ENCODE measurements at places on chromosomes 2 and 18.

GRCh38 chr18:23301972-23302371, 151.1 kb upstream of the RIOK3 start:
- no peak for DNase-seq

- no peak for DNase-seq
Observed at GRCh38 chr2:222833410-222833809, 27.4 kb upstream of the ACSL3 start.

- no peak for DNase-seq
Observed at GRCh38 chr18:35905436-35905835, 67.0 kb upstream of the RMP24 start.

DNA sequence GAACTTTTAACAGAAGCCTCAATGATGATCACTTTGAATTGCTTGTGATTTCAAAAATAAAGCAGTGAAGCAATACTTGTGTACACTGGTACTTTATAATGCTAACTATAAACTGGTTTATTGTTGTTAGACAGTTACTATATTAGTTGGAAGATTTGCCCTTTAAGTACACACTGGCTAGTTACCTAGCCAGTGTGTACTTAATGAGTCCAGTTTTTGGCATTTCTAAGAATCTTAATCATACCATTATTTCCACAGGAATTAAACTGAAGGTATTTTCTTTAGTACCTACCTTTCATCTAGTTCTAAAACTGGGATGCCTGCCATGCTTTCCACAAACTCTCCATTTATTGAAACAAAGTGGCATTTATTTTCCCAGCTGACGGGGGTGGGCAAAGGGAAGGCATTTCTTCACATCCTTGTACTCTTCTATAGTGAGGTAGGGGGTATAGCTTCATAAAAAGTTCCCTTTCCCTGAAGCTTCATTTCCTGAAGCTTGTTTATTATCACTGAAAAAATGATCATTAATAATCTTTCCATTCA, 49.9 kb downstream of the UGP2 start:
- no peak for DNase-seq

GRCh38 chr2:104888489-104889258, 34.8 kb downstream of the POU3F3 start:
- no peak for DNase-seq

DNA sequence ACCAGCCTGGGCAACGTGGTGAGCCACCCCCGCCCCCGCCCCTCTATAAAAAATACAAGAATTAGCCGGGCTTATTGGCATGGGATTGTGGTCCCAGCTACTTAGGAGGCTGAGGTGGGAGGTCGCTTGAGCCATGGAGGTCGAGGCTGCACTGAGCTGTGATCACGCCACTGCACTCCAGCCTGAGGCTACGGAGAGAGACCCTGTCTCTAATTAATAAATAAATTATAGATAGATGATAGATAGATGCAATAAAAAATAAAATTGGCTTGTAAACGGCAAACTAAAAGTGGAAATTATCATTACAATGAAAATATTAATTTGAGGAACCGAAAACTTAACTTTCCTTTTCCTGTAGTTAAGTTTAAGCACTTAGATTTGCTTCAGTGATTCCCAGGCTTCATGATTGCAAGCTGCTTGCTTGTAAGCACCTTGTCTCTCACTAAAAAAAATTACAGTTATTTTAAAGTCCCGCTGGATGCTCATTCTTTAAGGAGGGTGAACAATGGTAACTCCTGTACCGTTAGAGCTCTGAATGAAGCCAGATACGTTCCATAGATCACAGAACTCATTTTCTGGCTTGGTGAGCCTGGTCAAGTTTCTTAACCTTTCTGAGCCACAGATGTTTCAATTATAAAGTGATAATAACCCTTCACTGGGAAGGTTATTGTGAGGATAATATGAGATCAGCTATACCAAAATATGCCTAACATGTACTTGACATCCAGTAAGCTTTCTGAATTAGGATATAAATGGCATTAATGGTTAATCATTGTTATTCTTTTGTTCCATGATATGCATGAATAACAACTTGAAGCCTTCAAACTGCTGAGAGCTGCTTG, 9.3 kb upstream of the NARS1 start:
- DNase-seq = no peak

DNA sequence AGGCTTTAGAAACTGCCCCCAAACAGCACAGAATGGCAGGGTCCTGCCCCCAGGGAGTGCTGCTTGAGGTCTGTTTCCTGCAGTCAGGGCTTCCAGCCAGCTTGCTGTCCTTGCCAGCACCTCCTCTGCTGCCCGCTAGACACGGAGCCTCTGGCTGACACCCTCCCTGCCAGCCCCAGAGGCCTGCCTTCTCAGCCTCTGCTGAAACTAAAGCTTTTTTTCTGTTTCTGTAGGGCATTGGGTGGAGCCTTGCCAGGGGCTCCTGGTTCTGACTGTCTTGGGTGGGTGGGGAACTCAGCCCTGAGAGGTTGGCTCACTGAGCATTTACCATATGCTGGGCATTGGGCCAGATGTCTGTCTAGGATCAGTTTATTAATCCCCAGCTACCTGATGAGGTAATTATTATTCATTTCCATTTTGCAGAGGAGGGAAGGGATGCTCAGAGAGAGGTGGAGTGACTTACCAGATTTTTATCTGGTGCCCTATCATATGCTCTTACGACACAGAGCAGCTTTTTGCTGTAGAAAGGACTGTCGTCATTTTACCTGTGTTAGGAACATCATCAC, 35.4 kb downstream of the INPP4A start:
- DNase-seq = no peak

GRCh38 chr2:147351784-147352183, 493.0 kb upstream of the ACVR2A start:
- no peak for DNase-seq

GRCh38 chr2:238102865-238103264, 2.7 kb downstream of the ESPNL start:
- no peak for DNase-seq

GRCh38 chr2:21379140-21379539, 255.4 kb downstream of the TDRD15 start:
- no peak for DNase-seq

DNA sequence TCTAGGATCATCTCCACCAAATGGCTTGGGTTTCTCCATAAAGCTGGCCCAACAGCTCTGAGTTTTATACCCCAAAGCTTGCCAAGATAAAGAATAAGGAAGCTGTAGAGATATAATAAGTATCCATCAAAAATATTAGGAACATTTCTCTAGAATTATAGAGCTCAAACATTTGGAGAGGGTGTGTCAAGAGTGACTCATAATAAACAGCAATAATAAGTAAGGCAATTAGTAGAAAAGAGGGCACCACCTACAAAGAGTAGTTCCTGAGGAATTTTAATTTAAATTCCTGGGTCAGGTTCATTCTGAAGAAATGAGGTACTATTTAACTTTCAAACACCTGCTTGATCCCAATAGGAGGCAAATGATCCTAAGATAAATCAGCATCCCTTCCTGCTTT, 41.4 kb upstream of the NCKAP5 start:
- DNase-seq = no peak

DNA sequence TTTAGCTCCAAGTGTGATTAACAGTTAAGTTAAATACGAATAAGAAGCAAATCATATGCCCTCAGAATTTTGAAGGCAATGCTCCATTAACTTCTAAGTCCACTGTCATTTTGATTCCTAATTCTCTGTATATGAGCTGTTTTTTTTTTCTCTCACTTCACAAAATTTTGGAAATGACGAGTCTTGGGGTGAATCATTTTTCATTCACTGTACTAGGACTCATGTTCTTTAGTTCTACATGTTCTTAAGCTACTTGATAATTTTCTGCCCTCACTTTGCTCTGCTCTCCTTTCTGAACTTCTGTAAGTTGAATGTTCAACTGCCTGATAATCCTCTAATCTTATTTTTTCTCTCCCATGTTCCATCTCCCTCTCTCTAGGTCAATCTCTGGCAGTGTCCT, 141.0 kb downstream of the THADA start:
- no peak for DNase-seq

- DNase-seq = no peak
Observed at GRCh38 chr2:3628800-3629199, 29.2 kb upstream of the ALLC start.

GRCh38 chr2:218658671-218659257, 659 bp downstream of the ZNF142 start:
- DNase-seq = peak; percentile 33

GRCh38 chr2:36657703-36658102, 38.8 kb upstream of the VIT start:
- DNase-seq = no peak

GRCh38 chr2:155062250-155062921, 363.9 kb downstream of the KCNJ3 start:
- DNase-seq = no peak

- DNase-seq = no peak
Observed at GRCh38 chr2:222290736-222291484, 7.9 kb downstream of the PAX3 start.

- DNase-seq = peak; percentile 3
Observed at GRCh38 chr18:68784071-68784470, 13.8 kb upstream of the CCDC102B start.

GRCh38 chr18:5295981-5296705, 617 bp upstream of the ZBTB14 start:
- peak; percentile 97 for DNase-seq

GRCh38 chr2:147509821-147510220, 335.0 kb upstream of the ACVR2A start:
- no peak for DNase-seq

DNA sequence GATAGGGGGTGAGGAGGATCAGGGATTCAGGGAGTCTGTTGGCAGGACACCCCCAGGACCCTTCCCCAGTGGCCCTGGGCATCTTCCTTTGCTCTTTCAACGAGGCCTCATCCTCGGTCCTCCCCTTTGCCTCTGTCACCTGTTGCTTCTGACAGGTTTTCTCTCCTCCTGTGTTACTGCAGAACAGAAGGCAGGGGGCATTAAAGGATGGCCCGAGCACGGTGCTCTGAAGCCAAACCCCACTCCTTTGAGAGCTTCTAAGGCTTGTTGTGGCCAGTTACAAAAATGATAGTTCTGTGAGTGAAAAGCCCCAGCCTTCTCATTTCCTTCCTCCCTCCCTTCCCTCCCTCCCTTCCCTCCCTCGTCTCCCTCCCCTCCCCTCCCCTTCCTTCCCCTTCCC, 82.5 kb downstream of the THNSL2 start:
- DNase-seq = no peak

DNA sequence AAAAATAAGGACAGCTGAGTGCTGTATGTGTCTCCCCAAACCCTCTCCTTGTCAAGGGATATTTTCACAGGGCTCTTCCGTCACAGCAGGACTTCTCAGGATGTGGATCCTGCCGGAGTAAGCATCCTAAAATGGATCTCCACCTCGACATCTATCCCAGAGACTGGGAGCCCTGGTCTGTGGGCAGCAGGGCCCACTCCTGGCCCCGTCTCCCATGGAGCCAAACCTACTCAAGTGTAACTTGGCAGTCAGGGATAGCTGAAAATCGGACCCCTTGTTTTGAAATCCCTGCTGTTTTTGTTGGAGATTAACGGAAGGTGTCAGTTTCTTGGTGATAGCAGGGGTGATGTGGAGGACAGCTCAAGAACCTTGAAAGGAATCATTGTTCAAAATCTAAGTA, 109.0 kb upstream of the TWIST2 start:
- no peak for DNase-seq

DNA sequence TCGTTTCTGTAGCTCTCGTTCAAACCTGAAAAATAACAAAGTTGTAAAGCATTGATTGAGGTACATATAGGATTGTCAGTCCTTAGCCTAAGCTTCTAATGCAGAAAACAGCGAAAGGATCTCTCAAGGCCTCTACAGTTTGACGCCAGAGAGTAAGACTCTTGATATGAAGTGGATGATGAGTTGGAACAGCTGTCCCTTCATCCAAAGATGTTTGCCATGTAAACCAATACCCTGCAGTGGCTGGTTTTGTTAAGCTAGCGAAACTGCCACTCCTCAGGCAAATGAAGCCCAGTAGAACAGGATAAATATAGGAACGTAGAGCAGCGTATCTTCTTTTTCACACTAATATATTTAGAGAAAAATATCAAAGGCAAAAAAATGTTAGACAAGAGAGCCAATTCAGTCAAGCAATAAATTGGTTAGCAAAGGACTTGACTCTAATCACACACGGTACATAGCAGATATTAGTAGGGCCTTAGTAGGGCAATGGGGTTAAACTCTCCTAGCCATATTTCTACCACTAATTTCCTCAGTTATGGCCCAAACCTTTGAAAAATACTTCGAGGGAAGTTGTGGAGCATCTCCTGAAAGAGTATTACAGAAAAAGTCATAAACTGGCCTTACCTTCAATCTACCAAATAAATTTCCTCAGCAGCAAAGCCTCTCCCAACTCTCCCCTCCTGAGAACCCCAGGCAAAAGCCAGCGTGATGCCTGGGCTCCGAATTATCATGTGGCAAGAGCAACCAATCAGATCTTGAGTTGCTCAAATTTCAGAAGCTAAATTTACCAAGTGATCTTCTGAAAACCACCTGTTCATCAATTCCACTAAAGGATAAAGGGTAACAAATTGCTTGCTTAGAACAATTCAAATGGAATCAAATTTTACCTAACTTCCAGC, at the start of gene NEB:
Gene NEB, minus strand, starts transcription at position 706 of the 902 bp plus-strand sequence. CDS start 1,320 bp downstream, outside the sequence.
- no peak for DNase-seq

DNA sequence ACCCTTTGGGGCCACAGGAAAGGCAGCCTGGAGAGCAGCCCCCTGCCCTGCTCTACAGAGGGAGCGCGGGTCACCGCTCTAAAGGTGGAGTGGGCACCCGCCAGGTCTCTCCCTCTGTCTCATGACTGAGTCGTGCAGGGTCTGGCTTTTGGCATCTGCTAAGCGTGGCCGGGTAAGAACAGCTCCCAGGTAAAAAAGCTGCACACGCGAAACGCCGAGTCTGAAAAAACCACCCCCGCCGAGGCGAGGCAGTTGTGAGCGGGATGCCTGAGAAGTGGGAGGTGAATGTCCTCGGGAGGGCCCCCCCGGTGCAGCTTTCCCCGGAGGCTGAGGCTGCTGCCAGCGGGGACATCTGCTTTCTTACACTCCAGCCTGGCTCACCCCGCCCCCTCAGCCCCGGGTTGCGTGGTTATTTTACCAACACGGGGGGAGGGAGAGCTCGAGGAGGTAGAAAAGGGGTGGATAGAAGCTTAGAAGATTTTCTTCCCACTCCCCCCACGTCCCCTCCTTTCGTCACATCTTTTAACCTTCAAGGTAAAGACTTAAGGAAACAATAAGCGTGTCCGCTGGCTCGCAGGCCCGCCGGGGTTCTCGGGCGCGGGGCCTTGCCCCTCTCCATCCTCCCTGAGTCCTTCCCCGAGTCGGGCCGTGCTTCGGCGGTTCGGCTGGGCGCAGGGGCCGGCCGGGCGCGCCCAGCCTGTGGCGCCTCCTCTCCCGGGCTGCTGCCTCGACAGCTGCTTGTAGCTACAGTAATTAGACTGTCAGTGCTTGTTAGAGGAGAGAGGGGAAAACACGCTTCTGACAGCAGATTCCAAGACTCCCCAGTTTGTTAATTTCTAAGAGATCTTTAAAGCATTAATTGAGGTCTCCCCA, 70.6 kb upstream of the PSMD14 start:
- DNase-seq = no peak

- DNase-seq = no peak
Observed at GRCh38 chr2:11974573-11974972, 228.1 kb downstream of the LPIN1 start.

GRCh38 chr18:13379930-13380690, 161.6 kb downstream of the LDLRAD4 start:
- DNase-seq = no peak

- no peak for DNase-seq
Observed at GRCh38 chr18:77205769-77206168, 43.9 kb upstream of the GALR1 start.

Data from HL-60 (cell line).